Gastrocnemius medialis (tissue), 4 donors: ENCODE measurements at places on chromosomes 7 and 10. TPM values are rescaled to one million over a fixed set of nuclear protein-coding genes. Genes with fewer than 3 reads are reported as not detected.
A peak's percentile ranks its signal among the peaks of the same experiment; 100 is the strongest.

DNA sequence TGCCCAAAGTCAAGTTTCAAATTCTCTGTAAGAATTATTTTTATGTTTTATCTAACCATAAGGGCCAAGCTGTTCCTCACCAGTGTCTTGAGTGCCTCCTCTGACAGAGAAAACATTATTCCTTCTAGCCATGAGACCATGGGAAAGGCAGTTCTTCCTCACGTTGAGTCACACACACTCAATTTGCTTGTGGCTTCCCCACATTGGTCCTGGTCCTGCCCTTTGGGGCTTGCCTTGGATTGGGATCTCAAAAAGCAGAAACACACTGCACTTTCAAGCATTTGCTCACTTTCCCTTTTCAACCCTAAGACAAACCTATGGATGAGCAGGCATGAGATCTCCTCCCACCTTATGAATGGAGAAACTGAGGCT lies 248.3 kb upstream of the IGFBP3 start:
- DNase-seq, result no peak

DNA sequence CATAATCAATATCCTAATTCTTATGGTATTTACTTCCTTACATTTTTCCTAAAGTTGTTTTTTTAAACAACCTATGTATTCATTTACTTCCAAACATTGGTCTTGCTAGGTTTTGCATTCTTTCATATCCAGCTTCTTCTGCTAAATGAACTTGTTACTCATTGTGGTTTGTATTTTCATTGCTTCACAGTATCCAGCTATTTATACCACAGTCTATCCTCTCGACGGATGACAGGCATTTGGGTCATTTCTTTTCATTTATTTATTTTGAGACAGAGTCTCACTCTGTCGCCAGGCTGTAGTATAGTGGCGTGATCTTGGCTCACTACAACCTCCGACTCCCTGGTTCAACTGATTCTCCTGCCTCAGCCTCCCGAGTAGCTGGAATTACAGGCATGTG lies 66.8 kb downstream of the CCDC6 start:
- no peak for DNase-seq

DNA sequence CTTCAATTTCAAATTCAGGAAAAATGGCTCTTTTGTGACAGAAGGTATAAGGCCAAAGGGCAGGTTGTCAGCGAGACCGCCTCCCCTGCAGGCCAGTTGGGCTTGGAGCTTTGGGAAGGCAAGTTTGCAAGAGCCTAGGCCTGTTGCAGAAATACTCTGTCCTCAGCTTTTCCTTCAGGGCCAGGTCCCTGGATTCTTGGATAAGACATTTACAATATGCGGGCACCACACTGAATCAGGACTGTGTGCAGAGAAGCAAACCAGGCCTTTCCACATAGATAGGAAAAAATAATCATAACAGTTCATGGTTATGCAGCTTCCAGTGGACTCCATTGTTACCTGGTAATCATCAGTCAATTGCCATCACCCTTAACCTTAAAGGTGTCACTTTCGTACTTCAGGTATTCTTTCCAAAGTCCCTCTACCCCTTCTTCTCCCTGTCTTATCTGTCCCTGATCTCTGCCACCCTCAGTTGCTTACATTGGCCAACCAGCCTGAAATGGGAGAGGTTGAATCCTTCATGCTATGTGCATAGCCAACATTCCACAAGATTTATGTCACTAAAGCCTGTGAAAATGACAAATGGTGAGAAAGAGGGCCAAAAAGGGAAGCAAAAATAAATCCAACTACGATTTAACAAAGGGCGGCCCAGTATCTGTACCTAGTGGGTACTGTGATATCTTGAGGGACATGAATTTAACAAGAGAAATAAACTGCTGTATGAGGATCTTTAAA lies 304.5 kb upstream of the NFE2L3 start:
- DNase-seq, result no peak

GRCh38 chr10:51800725-51801424 lies 101.5 kb upstream of the CSTF2T start:
- no peak for DNase-seq

GRCh38 chr7:84921154-84921553 lies 265.7 kb downstream of the SEMA3D start:
- no peak for DNase-seq

DNA sequence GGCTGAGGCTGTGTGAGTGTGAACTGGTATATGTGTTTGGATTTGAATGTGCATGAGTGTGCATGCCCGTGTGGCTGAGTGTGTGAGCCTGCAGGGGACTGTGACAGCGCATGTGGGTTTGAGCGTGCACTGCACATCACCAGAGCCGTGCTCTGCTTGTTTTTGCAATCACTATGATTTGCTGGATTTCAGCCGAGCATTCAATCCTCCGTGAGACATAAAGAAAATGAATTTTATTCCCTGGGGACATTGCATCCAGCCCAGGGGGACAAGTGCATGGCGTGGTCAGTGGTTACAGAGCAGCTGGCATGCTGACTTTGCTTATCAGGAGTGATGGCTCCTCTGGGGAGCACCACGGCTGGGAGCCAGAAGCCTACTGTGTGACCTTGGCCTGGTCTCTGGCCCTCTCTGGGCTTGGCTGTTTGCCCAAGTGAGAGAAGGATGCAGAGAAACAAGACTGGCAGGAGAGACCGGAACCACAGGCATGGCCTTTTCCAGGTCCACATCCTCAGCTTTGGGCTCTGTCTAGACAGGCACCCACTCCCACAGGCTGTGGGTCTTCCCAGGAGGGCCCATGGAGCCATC lies 160.2 kb upstream of the UNC5B start:
- DNase-seq, result no peak

DNA sequence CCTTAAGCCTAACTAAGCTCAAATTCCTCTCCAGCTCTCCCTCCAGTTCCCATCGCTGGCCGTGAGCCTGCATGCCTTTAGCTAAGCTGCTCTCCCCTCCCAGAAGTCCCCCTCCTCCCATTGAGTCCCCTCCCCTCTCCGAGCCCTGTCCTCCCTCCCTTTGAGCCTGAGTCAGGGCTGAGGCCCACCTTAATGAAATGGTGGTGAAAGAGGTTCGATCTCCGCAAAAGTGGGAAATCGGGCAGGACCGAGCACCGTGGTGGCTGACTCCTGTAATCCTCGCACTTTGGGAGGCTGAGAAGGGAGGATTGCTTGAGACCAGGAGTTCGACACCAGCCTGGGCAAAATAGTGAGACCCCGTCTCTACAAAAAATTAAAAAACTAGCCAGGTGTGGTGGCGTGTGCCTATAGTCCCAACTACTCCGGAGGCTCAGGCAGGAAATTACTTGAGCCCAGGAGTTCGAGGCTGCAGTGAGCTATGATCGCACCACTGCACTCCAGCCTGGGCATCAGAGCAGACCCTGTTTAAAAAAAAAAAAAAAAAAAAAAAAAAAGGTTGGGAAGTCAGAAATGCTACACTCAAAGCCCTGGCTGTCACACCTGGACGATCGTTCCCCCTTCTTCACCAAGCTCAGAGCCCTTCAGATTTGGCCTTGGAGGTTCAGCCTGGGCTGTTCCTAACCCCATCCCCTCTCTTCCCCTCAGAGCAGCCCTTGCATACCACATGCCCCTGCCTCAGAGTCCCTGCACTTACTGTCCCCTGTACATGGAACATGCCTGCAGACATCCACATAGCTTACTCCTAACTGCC lies 995 bp upstream of the CLDN3 start:
- no peak for DNase-seq

DNA sequence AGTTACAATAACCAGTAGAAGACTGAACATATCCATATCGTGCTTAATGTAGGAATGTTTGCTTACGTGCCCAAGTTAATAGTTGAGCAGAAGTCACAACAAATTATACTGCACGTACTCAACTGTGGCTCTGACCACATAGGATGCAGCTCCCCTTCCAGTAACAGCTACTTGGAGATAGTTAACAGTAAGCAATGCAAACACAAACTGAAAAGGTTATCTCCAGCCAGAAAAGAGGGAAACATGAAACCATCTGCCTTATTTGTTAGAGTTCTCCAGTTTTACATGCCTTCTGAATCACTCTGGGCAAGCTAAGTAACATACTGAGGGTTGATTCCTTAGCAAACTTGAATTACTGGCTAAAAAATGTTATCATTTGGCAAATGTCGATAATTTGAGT lies 9.8 kb downstream of the DHX32 start:
- no peak for DNase-seq

DNA sequence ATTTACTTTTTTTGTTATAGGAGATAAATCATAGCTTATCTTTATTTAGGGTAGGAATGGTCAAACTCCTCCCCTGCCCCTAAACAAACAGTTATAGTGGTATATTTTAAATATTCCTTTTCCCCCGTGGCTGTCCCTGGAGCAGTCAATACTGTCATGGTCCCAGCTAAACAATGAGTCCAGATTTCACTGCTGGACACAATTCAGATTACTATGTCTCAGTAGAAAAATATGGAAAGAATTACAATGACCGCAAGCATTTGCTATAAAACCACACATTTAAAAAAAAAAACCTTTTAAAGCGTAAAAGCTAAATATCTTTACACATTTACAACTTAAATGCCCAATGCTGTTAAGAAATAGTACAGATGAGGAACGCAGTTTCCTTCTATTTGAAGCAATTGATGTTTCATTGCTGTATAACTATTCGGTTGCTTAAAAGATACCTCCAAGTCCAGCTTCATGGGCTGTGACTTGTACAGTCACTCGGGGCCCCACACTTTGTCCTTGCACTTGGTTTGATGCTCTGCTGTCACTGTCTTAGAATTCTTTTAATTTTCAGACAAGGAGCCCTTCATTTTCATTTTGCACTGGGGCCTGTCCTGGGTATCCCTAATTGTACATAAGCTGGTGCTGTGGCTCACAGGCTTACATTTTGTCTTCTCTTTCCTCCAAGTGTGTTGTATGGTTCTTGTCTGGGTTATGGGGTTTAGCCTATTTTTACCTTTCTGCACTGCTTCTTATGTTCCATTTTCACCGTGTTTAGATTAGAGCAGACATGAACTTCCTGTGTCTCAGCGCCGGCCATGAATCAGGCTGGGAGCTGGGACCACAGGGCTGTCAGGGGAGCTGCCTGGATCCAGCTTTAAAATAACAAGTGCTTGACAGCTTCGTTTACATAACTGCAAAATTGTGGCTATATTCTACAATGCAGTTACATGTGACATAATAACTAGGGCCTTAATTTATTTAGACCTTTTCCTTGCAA lies 530.2 kb upstream of the FZD8 start:
- DNase-seq, result no peak

DNA sequence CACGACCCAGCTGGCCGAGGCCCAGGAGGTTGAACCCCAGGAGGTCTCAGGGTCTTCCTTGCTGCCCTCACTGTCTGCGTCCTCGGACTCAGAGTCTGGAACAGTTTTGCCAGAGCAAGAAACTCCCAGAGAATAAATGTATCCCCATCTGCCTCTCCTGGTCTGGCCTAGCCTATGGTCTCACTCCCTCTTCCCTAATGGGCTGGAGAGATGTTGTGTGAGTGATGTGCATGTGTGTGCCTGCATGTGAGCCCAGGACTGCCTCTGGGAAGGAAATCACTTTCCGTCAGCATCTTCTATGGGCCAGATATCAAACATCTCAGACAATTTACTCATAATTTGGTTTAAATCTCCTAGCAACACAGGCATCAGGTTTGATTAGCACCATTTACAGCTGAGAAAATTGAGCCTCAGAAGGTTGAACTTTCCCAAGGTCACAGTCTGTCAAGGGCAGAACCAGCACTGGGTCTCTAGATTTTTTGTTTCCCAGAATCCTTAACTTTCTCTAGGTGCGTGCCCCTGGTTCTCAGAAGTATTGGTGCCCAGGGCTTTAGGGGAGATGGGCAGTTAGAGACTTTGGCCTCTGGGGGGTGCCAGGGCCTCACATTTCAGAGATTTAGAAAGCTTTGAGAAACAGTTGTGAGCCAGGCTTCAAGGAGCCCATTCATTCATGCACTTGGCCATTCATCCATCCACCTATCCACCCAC lies 4.9 kb downstream of the TMEM270 start:
- no peak for DNase-seq

DNA sequence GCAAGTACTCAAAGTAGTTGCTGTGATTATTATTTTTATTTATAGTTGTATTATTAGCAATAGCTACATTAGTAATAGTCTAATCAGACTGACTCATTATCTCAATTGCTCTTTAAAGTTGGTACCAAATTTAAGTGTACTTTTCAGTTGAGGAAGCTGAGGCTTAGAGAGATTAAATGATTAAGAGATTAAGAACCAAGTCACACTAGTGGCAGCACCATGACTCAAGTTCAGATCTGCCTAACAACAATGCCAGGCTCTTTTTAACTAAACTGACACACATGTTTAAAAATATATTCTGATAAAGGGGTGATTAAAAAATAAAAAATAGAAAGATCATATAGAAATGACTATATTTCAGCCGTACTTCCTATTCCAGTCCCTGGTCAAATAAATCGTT lies 42.0 kb downstream of the FZD1 start:
- DNase-seq, result no peak

DNA sequence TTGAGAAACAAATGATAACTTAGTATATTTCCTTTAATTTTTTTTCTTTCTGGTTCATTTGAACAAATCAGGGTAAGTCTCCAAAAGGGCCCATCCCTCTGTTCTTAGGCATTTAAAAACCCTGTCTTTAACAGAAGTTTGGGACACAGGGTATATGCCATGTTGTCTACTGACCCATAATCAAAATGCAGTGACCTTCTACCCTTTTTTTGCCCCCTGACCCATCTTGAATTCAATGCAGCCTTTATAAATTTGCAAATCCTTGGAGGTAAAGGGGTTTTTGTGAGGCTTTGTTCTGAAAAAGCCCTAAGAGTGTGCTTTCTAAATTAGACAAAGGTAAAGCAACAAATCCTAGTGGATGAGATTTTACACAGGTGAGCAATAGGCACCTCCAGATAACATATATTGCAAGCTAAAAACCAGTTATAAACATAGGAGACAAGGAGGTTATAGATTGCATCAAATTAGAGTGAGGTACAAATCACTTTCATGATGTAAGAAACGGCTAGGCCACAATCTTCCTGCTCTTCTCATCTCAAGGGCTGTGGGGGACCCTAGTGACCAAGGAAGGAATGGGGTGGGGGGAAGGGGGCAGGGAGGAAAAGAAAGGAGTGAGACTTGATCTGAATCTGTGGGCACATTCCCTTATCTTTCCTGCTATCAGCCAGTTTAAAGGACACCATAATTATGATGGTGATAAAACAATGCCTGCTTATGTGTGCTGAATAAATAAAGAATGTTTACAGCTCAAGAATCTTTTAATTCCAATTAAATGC lies 2.7 kb downstream of the SKIDA1 start:
- DNase-seq, result no peak

DNA sequence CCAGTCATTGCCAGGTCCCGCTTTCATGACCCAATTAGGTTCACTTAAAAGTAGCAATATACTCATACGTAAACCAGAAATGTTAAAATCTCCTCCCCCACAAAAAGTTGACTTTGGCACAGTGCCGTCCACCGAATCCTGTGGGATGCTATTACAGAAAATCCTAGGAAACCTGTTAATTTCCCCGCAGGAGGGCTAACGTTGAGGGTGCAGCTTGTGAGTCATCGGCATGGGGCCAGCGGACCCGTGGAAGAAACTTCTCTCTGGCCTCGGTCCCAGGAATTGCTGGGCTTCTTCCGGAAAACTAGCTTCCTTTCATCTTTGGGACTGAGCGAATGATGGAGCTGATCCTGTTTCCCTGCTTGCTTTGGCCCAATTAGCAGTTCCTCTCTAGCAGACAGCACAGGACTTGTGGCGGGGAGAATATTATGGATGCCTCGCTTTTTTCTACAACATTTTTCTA lies 13.5 kb downstream of the CRYGN start:
- DNase-seq, result peak; percentile 41

GRCh38 chr10:97498076-97498840 lies at the start of gene MMS19:
MMS19 (minus strand) TSS chr10:97498422; CDS start chr10:97498384, 38 bp downstream.
- DNase-seq, result peak; percentile 98

The HOXA7 gene
- 12.8 TPM for total RNA-seq

The SLC39A12 gene
- not detected for total RNA-seq

The COBL gene
- 82.1 TPM for total RNA-seq

The MBLAC1 gene
- total RNA-seq, result 1.4 TPM
